ENCODE measurements at places on chromosomes 12 and 14.

DNA sequence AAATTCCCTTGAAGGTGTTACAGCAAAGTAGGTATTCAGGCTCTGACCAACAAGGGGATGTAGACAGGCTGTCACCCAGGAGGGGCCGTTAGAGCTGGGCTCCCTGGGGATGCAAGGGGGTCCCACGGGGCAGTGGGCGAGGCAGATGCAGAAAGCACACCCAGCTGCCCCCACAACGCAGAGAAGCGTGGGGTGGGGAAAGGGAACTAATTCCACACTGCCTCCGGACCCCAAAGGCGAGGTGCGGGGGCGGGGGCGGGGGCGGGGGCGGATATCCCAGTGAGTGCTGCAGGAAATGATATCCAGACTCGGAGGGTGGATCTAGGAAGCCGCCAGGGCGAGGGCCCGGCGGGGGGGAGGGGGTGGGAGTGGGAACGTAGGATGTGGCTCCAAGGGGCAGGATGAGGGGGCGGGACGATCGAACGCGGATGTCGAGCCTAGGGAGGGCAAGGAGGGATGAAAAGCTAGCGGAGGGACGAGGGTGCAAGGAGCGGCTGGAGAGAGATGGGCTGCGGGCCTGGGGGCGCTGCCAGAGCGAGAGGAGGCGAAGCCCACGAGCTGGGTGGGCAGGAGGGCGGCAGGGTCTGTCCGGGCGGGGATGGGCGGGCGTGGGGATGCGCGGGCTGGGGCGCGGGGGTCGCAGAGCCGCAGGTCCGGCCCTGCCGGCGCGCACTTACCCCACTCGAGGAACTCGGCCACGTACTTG, 874 bp downstream of the CDC42BPB start:
- no peak for DNase-seq

DNA sequence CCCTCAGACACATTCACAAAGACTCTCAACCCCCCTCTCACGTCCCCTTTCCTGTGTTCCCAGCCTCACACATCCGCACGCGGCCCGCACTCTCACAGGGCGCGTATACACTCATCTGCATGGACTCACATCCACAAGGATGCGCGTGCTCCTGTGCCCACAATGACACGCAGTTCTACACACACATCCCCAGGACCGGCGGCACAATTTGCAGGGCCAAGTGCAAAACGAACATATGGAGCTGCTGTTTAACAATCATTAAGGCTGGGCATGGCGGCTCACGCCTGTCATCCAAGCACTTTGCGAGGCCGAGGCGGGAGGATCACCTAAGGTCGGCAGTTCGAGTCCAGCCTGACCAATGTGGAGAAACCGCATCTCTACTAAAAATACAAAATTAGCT, 36.4 kb upstream of the EML1 start:
- DNase-seq, result no peak

DNA sequence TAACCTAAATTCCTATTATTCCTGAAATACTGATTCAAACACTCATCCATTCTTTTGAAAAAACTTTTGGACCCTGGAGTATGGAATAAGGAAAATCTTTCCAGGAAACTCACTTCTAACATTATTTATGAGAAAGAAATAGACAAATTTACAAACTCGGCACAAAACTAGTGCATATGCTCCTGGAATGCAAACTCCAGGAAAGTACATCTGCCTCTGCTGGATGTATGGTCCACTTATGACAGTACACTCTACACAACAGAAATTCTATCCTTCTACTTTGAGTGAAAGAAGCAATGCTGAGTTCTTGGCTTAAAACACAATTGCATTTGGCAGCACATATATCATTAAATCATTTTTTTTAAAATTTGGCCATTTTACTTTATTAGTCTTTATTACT, 700.5 kb upstream of the STXBP6 start:
- DNase-seq, result no peak

DNA sequence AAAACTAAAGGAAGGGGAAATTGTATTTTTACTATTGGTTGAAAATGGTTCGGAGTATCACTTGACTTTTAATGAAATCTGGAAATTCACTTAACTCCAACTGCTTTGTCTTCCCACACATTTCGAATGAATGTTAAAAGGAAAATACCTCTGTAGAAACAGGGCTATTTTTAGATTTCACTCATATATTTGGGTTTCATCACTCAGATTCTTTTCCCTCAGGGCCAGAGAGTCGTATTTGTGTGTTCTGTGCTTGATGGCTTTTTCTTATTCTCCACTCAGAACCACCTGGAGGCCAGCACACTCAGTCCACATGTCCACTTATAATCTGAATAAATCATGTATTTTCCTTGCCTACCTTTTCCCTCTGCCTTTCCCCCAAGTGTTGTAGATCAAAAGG, 40.0 kb downstream of the DAAM1 start:
- no peak for DNase-seq

GRCh38 chr14:95220663-95221231, 63.4 kb upstream of the DICER1 start:
- peak; percentile 20 for DNase-seq

DNA sequence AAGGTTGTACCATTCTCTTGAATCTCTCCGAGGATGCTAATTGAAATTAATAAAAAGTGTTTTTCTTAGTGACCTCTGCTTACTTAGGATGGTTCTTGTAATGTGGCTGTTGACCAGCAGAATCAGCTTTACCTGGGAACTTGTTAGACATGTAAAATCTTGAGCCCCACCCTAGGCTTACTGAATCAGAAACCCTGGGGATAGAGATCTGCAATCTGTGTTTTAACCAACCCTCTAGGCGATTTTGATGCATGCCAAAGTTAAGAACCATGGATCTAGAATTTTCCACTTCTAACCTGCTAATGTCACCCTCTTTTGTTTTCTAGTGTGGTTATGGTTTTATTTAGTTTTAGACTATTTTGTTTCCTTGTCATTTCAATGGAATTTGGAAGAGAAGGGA, 6.5 kb downstream of the NUBPL start:
- no peak for DNase-seq

- peak; percentile 60 for DNase-seq
These were observed 141.1 kb downstream of the PAWR start for GRCh38 chr12:79549531-79550271.

DNA sequence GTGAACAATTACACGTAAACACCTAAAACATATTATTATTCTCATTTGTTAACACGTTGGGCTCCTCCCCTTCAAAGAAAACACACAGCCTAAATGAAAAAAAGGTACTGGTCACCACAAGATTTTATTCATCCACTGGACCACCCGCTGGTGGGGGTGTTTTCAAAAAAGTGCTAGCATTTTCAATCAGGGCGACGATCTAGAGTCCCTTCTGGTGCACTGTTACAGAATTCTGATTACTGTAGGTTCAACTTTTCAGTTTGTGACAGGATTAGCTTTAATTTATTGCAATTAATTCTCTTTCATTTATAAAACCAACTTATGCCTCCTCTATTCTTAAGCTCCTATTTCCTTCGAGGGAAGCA, 443 bp downstream of the MAGOHB start:
- no peak for DNase-seq

Measured in non-pigmented ciliary epithelial cell (primary cell).